ENCODE measurements at places on chromosomes 5 and 9.

DNA sequence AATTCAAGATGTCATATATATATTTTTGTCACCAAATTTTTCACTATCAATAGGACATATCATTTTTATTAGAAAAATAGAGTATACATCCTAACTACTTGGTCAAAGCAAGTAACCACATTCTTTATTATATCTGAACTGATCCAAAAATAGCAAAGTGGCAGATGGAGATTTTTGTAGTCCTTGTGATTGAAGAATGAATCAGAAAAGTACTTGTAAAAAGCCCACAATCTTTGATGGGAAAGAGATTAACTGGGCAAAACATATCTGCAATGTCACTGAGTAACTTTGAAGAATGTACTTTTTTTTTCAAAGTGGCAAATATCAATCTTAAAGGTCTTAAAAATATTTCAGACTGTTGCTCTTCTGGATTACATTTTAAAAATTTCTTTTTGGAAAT lies 1040.6 kb upstream of the SEMA6A start:
- DNase-seq = no peak

- DNase-seq = no peak
Observed at GRCh38 chr5:26813235-26813634, 225.2 kb downstream of the CDH9 start.

- DNase-seq = no peak
Observed at GRCh38 chr5:72597456-72597948, 90.3 kb upstream of the ZNF366 start.

- DNase-seq = peak; percentile 55
Observed at GRCh38 chr5:43017428-43017815, 22.7 kb downstream of the ANXA2R start.

- no peak for DNase-seq
Observed at GRCh38 chr9:4353236-4353635, 53.4 kb upstream of the GLIS3 start.

GRCh38 chr5:58497386-58497785 lies 6.2 kb downstream of the GAPT start:
- no peak for DNase-seq

GRCh38 chr9:19049917-19050636 lies 850 bp downstream of the RRAGA start:
- DNase-seq = no peak

- no peak for DNase-seq
Observed at GRCh38 chr9:110030632-110031031, 177.3 kb downstream of the C9orf152 start.
